ENCODE measurements at places on chromosomes 13 and 19. TPM values are rescaled to one million over a fixed set of nuclear protein-coding genes. Genes with fewer than 3 reads are reported as not detected.

The ZNF583 gene
- 3.9 TPM for total RNA-seq

DNA sequence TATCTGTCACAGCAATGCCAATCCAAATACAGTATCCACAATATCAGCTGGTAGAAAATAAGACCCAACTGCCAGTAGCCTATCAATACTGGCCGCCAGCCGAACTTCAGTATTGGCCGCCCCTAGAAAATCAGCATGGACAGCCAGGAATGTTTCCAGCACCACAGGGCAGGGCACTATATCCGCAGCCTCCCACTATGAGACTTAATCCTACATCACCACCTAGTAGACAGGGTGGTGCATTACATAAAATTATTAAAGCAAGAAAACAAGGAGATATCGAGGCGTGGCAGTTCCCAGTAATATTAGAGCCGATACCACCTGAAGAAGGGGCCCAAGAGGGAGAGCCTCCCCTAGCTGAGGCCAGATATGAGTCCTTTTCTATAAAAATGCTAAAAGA is 111.3 kb downstream of the ZNF486 start:
- H3K27me3 ChIP-seq = no peaks in the 10 kb centered on the region
- no peak overlapping the region for H3K27ac ChIP-seq
- H3K4me3 ChIP-seq = no peak overlapping the region
- no peak for DNase-seq
- H3K36me3 ChIP-seq = no peaks in the 10 kb centered on the region

DNA sequence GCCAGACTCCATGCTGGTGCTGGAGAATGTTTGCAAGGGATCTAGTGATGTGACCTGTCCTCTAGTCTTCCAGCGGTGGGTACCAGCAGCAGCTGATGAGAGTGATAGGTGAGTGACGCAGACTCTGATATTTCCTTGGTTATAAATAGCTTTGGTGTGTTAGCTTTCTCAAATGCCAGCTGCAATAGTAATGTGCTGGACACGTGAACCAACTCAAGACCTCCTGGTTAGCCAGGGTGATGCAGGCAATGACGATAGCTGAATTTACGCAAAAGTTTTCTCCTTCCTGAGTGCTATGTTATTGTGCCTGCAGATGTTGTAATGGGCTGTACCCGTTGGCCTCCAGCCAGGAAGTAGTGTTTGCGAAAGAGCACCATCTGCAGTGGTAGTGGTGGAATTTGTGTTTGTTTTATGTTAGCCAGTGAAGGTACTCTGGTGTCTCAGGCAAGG is 129.5 kb downstream of the CYSLTR2 start:
- DNase-seq = peak; percentile 97
- H3K4me1 ChIP-seq = peaks cover 29% of the 10 kb centered on the region
- peaks cover 13% of the 10 kb centered on the region for H3K27me3 ChIP-seq
- H3K27ac ChIP-seq = peak overlapping the region; percentile 85
- H3K4me3 ChIP-seq = peak overlapping the region; percentile 74

DNA sequence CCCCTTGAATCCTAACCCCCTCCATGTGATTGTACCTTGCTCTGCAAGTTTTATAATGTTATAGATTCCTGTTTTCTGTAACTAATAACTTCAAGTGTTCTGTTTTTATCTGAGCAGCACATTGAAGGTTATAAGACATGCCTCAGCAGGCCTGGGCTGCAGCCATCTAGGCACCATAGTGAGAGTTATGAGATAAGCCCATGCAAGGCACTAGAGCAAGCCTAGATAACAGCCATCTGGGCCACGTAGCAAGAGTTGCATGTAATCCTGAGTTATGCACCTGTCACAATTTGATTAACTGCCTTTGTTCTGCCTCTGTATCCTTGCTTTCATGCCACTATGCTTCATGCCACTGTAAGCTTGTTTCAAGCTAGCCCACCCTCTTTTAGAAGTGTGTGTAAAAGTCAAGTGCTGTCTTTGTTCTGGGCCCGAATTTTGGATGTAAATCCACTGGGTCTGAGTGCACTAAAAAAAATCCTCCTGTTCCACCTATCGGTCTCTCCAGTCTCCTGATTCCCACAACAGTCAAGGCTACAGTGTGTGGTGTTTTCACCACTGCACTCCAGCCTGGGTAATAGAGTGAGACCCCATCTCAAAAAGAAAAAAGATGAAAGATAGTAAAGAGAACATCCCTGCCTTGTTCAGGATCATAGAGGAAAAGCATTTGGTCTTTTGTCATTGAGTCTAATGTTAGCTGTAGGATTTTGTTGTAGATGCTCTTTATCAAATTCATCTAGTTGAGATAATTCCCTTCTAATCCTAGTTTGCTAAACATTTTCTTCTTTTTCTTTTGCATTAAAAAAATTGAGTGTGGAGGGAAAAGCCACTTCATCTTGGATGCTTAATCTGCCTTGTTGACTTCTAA is 16.0 kb upstream of the KBTBD6 start:
- no peak for DNase-seq
- H3K27me3 ChIP-seq = peaks cover 3% of the 10 kb centered on the region
- H3K36me3 ChIP-seq = peaks cover 60% of the 10 kb centered on the region
- peaks cover 32% of the 10 kb centered on the region for H3K4me1 ChIP-seq

The IZUMO1 gene
- total RNA-seq = not detected

The DCLK1 gene
- total RNA-seq = not detected

DNA sequence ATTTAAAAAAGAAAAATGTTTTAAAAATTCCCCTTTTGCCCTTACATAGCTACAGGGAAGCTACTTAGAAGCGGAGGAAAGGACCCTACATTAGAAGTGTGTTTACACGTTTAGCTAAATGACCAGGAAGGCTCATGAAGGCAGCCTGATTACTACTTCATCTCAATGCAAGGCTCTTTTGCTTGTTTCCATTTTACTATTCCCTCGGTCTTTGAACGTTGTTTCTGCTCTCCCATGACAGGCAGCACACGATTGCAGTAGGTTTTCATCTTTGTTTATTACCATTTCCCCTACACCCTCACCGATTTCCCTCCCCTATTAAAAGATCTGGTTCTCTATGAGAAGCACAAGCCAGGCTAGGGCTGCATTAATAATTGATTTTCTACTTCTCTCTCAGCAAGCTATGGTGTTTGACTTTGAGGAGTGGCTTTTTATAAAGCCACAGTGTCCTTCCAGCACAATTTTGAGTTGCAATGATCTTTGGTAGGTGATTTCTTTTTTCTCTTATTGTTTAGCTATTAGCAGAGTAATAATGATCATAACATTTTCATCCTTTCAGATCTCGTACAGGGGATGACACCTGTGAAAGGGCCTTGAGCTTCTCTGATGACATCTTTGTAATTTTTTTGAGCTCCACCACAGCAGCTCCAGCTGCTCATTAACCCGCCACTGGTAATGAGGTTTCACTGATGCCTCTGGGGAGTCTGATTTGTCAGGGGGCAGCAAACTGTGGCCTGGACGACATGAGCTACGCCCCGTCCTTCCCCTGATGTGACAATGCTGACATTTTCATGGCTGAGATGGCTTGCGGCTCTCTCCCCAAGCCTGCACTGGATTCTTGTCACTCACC is 670.3 kb downstream of the UQCRFS1 start:
- H3K27me3 ChIP-seq = no peaks in the 10 kb centered on the region
- H3K4me3 ChIP-seq = no peak overlapping the region
- no peak for DNase-seq
- no peak overlapping the region for H3K27ac ChIP-seq
- H3K36me3 ChIP-seq = peaks cover 6% of the 10 kb centered on the region

DNA sequence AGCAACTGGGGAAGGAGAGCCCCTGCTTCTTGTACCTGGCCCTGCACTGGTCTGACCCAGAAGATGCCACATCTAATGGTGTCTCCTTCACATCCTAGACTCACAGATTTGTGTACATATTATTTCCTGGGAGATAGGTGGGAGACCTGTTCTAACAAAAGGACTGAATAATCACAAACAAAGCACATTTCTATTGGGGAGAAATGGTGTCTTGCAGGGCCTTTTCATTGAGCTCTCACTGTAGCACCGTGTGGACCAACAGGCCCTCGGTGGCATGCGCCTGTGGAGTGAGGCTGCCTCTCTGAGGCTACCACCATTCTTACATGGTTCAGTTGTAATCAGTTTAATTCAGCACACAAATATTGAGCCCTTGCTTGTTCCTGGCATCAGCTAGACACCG is 989 bp upstream of the SACS start:
- DNase-seq = no peak
- no peaks in the 10 kb centered on the region for H3K27me3 ChIP-seq
- no peak overlapping the region for H3K27ac ChIP-seq
- H3K4me3 ChIP-seq = peak overlapping the region; percentile 98

GRCh38 chr13:110835721-110836604 is 78.9 kb downstream of the ANKRD10 start:
- H3K27ac ChIP-seq = no peak overlapping the region
- DNase-seq = no peak
- peaks cover 13% of the 10 kb centered on the region for H3K4me1 ChIP-seq
- peaks cover 26% of the 10 kb centered on the region for H3K27me3 ChIP-seq
- H3K4me3 ChIP-seq = no peak overlapping the region

- H3K4me3 ChIP-seq = no peak overlapping the region
- no peak overlapping the region for H3K27ac ChIP-seq
- H3K27me3 ChIP-seq = peaks cover 12% of the 10 kb centered on the region
- H3K36me3 ChIP-seq = no peaks in the 10 kb centered on the region
- no peaks in the 10 kb centered on the region for H3K4me1 ChIP-seq
- no peak for DNase-seq
Observed at GRCh38 chr19:54369082-54369687, 4.5 kb upstream of the LAIR1 start.

- no peaks in the 10 kb centered on the region for H3K4me1 ChIP-seq
- H3K27ac ChIP-seq = no peak overlapping the region
- H3K27me3 ChIP-seq = no peaks in the 10 kb centered on the region
- no peak overlapping the region for H3K4me3 ChIP-seq
- 0 out of 2 replicates have a peak, but pooled peaks cover 4% of the 10 kb centered on the region for H3K36me3 ChIP-seq
Observed at GRCh38 chr13:75161804-75162203, 320.2 kb downstream of the TBC1D4 start.

The NCR1 gene
- not detected for total RNA-seq

- peaks cover 59% of the 10 kb centered on the region for H3K4me1 ChIP-seq
- no peak overlapping the region for H3K4me3 ChIP-seq
- DNase-seq = no peak
- H3K36me3 ChIP-seq = no peaks in the 10 kb centered on the region
Observed at GRCh38 chr13:102704238-102705058, 9.6 kb upstream of the METTL21C start.

DNA sequence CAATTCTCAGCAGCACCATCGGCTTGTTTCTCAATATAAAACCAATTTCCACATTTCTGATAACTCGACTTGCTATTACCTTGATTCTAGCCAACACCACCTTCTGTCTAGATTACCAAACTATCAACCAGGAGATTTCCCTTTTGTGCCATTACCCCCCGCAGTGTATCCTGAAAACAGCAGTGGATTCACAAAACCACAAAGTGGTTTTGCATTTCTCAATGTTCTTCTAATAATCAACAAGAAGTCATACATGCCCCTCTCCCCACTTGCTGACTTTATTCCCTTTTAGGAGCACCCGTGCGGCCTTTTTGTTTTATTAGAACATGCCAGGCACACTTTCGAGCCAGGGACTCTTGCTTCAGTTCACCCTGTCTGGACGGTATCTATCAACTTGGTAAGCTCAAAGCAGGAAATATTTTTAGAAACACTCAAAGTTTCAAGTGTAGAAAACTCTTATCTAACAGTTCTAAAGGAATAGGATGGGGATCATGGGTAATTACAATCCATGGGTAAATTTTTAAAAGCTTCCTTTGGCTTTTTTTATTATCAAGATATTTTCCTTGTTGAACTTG is 967.4 kb downstream of the EFNB2 start:
- DNase-seq = no peak
- no peaks in the 10 kb centered on the region for H3K27me3 ChIP-seq
- no peaks in the 10 kb centered on the region for H3K36me3 ChIP-seq
- no peak overlapping the region for H3K27ac ChIP-seq

DNA sequence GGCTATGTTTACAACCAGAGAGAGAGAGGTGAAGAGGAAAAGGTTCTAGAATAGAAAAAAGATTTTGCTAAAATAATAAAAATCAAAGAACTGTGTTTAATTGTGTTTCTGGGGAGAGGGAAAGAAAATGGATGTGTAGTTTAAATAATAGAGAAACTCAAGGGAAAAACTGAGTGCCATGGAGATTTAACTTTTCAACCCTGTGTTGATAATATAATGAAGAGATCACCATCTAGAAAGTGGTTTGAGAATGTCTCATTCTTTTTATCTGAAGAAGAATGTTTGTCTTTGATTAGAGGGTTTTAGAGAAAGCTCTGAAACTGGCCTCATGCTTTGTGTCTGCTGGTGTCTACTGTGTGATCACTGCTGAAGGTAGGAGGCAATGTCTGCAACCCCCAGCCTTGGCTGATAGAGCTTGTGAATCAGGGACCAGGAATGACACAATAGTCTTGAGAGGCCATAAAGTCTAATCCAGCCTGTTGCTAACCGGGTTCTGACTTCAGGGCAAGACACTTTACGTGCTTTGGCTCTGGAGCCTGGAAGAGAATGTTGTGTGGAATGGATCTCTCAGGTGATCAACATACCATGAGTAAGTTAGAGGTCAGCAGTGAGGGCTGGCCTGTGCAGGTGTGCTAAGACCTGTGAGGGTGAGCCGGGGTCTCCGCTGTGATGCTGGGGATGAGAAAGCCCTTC is 5.4 kb downstream of the COL4A2 start:
- peaks cover 50% of the 10 kb centered on the region for H3K36me3 ChIP-seq
- H3K27ac ChIP-seq = peak overlapping the region; percentile 79
- H3K27me3 ChIP-seq = peaks cover 2% of the 10 kb centered on the region
- peak; percentile 89 for DNase-seq
- H3K4me3 ChIP-seq = peak overlapping the region; percentile 22

The RFPL4AL1 gene
- total RNA-seq = not detected

The SOHLH2 gene
- total RNA-seq = 0.20 TPM

The NPHS1 gene
- not detected for total RNA-seq

- no peak overlapping the region for H3K27ac ChIP-seq
- H3K36me3 ChIP-seq = peaks cover 21% of the 10 kb centered on the region
- DNase-seq = no peak
- no peak overlapping the region for H3K4me3 ChIP-seq
- no peaks in the 10 kb centered on the region for H3K27me3 ChIP-seq
- H3K4me1 ChIP-seq = peaks cover 34% of the 10 kb centered on the region
Observed at GRCh38 chr19:42083537-42083936, 7.6 kb downstream of the ZNF574 start.

DNA sequence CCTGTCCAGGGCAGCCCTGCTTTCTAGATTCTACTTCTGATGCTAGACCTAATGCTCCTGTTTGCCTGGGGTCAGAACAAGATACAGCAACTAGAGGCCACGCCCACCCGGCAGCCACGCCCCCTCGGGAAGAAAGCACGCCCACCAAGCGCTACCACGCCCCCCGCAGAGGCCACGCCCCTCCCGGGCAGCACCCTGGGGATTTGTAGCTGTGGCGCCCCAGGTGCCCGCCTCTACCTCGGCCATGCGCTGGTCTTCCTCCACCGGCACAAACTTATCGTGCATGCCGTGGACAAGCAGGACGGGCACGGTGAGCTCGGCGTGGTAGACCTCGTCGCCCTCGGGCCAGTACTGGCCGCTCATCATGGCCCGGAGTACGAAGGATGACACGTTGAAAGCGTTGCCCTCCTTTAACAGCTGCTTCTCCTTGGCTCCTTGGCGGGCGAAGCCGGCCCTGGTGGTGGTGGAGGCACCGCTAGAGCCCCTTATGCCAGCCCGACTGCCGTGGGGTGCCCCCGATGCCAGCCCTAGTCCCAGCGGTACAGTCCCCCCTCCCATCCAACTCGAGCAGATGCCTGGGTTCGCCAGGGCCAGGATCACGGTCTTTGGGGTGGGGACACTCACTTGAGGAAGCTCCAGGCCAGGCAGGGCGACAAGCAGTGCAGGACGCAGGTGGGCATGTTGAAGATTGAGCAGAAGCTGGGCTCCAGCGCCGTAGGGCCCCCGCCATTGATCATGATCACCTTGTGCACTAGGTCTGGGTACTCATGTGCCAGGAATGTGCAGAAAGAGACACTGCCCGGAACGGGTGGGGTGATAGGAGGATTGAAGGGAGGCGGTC is 9.0 kb downstream of the ABHD8 start:
- H3K27me3 ChIP-seq = no peaks in the 10 kb centered on the region
- DNase-seq = no peak
- peaks cover 15% of the 10 kb centered on the region for H3K4me1 ChIP-seq
